ENCODE measurements at places on chromosomes 3 and 15.

GRCh38 chr3:54954521-54954920, 26.7 kb upstream of the LRTM1 start:
- no peak for DNase-seq

DNA sequence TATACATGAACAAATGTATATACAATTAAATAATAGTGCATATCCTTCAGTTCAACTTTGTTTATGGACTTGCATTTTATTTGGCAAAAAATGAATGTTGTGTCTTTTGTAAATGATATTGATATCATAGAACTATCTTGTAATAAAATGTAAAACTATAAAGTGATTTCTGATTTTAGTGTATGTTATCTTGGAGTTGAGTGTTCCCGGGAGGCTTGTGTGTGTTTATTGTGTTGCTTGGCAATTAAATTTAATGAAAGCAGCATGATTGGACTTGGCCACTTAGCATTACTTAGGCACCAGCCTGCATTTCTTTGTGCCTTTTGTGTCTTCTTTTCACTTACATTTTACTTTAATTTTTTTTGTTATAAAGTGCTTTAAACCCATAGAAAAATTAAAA, 10.6 kb downstream of the ARHGEF26 start:
- no peak for DNase-seq

- DNase-seq = no peak
Observed at GRCh38 chr3:120031561-120031960, 62.7 kb downstream of the GSK3B start.

DNA sequence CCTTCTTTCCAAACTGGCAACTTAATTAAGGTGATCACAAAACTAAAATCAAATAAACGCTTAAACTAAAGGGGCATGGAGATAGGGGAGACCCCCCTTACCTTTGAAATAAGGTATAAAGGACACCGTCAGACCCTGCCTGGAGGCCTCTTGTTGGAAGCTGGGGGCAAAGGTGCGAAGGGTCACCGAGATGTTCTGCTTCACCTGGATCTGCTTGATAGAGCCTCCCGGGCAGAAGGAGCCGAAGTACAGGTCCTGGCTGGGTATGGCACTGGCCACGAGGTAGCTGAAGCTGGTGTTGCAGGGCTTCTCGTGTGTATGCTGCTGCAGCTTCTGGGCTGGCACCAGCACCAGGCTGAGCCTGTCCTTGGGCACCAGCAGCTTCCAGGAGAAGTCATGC, 53.0 kb downstream of the CDCP1 start:
- DNase-seq = no peak
